EH (cell line): ENCODE measurements at places on chromosomes 2 and 18.

- DNase-seq = no peak
Observed at GRCh38 chr2:7721413-7721995, 804.3 kb downstream of the RNF144A start.

DNA sequence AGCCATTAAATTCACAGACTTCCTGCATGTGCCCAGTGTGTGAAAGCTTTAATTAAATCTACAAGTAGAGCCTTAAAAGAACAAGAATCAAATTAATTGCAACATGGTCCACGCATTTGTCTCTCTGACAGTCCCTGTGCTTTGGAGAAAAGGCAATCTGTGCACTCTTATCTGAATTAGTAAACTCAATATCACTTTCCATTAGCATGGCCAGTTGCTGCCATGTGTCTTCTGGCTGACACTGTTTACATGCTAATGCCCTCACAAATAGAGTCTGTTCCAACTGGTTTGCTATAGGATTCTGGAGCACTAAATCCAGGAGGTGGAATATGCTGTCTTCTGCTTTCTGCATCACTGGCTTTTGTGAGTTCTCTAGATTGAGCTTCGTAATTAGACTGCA, 434.5 kb upstream of the RAB12 start:
- no peak for DNase-seq

DNA sequence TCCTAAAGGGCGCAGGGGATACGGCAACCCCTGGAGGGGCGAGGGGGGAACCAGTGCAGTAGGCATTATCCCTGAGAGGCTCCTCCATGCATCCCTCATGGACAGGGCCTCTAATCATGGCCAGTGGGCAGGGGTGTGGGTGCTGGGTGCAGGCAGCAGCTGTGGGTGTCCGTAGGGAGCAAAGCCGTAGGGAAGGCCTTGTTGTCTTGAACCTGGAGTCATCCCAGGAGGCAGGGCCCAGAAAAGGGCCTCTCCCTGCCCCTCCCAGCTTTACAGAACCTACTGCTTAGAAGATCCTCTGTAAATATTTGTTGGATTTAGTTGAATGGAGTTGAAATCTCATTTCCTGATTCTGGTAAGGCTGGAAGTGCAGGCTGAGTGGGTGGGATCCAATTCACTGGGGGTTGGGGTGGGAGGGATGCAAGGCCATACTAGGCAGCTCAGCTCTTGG, 207.0 kb upstream of the HAAO start:
- no peak for DNase-seq

DNA sequence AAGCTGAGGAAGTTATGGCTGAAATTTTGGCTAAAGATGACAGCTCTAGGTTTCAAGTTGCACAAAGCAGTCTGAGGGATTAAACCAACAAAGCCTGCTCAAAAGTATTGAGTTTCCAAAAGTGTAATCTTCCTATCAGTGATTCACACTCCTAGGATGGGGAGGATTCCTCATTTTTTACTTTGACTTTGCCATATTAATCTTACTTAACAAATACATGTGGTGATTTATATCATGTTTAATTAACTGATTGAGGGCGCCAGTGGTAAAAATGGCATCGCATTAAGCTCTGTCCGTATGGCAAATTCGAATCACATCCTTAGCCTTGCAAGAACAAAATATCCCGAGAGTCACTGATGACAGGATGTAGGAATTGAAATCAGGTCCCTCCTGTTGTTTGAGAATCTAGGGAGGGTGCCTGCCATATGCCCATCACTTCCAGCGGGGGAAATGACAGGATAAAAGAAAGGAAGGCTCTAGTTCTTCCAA, 78.1 kb upstream of the ETAA1 start:
- peak; percentile 40 for DNase-seq

GRCh38 chr18:57621246-57621604, 411 bp downstream of the NARS1 start:
- DNase-seq = peak; percentile 27
